ENCODE measurements at places on chromosomes 2 and 18.

- DNase-seq, result no peak
Measured at GRCh38 chr2:241070811-241071676, 31.0 kb downstream of the MTERF4 start.

- DNase-seq, result peak; percentile 33
Measured at GRCh38 chr2:226995625-226996041, 159.8 kb downstream of the RHBDD1 start.

DNA sequence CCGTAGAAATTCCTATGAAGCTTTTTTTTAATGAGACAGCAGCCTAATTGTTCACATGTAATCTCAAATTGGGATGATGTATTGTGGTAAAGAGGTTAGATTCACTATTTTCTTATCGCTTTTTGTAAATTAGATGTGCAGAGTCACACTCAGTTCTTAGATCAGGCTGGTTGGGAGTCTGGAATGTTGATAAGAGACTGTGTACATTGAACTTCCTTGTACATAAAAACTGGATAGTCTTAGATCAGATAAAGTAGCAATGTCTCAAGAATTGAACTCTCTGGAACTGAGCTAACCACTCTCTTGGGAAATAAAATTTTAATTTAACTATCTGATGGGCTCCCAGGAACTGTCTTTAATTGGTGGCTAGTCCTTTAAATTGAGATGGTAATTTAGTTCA lies 108.1 kb upstream of the MSTN start:
- no peak for DNase-seq

DNA sequence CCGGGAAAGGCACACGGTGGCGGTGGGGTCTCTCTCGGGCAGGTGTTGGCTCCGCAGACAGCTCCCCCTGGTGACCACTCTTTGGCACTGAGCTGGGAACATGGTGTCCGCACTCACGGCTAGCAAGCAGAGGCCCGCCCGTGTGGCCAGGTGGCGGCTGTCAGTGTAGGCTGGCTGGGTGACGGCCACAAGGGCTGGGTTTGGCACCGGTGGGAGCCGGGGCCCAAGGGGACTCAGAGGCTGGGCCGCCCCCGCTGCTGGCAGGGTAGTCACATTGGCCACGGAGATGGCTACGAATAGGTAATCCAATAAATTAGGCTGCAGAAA lies 1071.7 kb downstream of the RPIA start:
- no peak for DNase-seq
